Activated T-helper 1 cell treated with Interleukin-2 at 50 U/mL for 16 hours (primary cell): ENCODE measurements at places on chromosomes 3 and 15.
A peak's percentile ranks its signal among the peaks of the same experiment; 100 is the strongest.

- DNase-seq = no peak
Measured at GRCh38 chr3:13494463-13495350, 14.6 kb downstream of the HDAC11 start.

DNA sequence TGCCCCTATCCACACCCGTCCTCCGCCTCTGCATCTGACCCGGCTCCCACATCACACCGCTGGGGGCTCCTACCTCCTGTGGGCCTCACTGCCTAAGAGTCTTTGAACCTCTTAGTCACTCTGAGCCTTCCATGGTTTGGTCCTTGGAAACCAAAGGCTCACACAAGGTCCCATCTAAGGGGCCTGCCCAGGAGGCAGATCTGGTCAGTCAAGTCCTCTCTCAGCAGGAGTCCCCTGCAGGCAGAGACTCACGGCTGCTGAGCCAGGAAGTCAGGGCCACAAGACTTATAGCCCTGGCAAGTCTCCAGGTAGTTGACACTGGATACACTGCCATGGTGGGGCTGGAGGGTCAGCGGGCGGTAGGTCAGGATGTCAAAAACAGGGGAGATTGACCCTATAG, 31.2 kb upstream of the ALDH1L1 start:
- DNase-seq = no peak

GRCh38 chr15:60673918-60674558, 195.1 kb upstream of the ICE2 start:
- no peak for DNase-seq

DNA sequence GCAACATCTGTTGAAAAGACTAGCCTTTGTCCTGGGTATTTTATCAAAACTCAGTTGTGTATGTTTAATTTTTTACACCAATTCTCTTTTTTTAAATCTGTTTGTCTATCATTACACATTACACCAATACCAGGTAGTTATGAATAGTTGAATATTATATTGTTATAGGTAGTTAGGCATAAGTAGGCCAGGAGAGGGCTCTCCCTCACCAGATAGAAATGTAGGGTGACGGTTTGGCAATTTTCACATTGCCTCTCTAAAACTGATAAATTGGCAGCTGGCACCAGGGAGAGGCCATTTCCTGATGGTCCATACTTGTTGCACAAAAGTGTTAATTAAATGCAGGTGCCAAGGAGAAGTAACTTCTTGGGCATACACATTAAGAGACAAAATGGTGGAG, 483.1 kb upstream of the EPHA6 start:
- no peak for DNase-seq

GRCh38 chr3:126782536-126782935, 78.5 kb downstream of the CHCHD6 start:
- no peak for DNase-seq

GRCh38 chr3:188432802-188433520, 279.0 kb downstream of the LPP start:
- no peak for DNase-seq

DNA sequence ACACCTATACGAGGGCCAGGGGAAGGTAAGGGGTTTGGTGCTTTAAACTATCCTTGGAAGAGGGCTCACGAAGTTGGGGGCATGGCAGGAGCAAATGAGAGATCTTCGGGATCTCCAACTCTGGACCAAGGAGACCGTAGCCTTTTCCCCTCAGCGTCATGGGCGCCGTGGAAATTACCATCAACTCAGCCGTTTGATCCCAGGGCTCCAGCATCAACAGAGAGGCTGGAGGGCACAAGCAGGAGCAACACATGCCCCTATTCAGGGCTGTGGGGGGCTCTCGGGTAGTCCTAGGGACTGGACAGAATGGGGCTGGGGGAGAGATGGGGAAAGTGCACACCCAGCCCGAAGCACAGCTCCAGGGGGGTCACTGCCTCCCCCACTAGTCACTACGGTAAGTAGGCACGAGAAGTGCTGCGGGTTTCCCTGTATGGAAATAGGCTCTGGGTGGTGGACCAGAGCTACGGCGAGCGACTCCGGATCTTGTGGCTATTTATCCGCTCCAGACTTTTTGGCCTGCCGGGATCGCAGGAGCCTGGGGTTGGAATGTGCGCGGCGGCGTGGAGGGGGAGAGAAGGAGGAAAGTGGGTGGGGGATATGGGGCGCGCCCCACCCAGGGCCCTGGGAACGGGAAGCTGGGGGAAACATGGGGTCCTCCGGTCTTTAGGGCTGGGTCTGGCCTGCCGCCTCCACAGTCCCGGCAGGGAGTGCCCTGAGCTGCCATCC, 539 bp upstream of the LAMB2 start:
- DNase-seq = no peak

- no peak for DNase-seq
Measured at GRCh38 chr3:10465161-10465560, 40.2 kb downstream of the ATP2B2 start.

GRCh38 chr15:31155151-31155550, 53.6 kb upstream of the TRPM1 start:
- no peak for DNase-seq

GRCh38 chr3:18308096-18308650, 117.0 kb downstream of the SATB1 start:
- DNase-seq = no peak

DNA sequence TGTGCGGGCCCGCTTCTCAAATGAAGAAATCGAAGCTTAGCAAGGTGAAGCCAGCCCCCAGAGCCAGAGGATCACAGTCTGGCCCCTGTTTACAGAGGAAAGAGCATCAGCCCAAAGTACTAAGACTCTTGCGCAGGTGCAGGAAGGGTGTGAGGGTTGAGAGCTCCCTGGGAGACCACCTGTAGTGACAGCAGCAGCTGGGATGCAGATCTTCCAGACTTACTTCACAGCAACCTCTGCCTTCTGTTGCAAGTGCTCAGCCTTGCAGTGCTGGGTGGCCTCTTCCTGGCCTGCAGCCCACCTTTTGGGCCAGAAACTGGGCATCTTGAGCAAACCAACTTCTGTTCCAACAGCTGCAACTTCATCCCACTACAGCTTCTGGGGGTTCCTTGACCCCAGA, 19.7 kb downstream of the SPATA12 start:
- DNase-seq = no peak

DNA sequence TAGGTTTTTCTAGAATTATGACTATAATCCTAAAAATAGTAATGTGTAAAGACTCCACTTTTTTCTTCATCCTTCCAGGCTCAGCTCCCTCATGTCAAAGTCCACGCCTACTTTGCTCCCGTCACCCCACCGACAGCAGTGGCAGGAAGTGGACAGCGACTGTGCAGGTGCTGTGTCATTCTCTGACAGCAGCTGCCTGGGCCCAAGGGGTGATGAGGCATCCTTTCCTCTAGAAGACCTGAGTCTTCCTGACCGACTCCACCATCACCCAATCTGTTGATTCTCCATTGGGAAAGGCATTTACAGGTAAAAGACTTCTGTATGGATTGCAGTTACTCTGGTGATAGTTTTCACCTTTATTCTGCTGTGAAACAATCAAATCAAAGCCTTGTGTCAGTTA, 54.8 kb downstream of the UBP1 start:
- DNase-seq = no peak

- no peak for DNase-seq
Measured at GRCh38 chr3:148873977-148874376, 8.9 kb downstream of the CPA3 start.

- no peak for DNase-seq
Measured at GRCh38 chr3:172021164-172021563, 18.2 kb upstream of the FNDC3B start.

GRCh38 chr15:51226576-51227210, 111.7 kb downstream of the CYP19A1 start:
- DNase-seq = no peak

DNA sequence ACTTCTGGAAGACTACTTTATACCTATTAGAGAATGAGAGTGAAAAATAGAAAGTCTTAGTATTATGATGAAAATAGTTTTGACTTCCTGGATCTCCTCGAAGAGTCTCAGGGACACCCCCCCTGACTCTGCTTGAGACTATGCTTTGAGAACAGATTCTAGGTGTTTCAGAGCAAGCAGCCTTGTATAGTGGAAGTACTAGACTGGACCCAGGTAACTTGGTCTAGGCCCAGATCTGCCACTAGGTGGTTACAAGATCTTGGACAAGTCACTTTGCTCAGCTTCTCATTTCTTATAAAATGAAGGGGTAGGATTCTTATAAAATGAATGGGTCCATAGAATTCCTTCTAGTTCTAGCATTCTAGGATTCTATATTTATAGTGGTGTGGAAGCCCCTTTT, 9.1 kb downstream of the ABHD5 start:
- DNase-seq = no peak

- no peak for DNase-seq
Measured at GRCh38 chr3:174398761-174399160, 460.4 kb upstream of the NAALADL2 start.

- no peak for DNase-seq
Measured at GRCh38 chr15:30979457-30979856, 12.0 kb downstream of the MTMR10 start.

DNA sequence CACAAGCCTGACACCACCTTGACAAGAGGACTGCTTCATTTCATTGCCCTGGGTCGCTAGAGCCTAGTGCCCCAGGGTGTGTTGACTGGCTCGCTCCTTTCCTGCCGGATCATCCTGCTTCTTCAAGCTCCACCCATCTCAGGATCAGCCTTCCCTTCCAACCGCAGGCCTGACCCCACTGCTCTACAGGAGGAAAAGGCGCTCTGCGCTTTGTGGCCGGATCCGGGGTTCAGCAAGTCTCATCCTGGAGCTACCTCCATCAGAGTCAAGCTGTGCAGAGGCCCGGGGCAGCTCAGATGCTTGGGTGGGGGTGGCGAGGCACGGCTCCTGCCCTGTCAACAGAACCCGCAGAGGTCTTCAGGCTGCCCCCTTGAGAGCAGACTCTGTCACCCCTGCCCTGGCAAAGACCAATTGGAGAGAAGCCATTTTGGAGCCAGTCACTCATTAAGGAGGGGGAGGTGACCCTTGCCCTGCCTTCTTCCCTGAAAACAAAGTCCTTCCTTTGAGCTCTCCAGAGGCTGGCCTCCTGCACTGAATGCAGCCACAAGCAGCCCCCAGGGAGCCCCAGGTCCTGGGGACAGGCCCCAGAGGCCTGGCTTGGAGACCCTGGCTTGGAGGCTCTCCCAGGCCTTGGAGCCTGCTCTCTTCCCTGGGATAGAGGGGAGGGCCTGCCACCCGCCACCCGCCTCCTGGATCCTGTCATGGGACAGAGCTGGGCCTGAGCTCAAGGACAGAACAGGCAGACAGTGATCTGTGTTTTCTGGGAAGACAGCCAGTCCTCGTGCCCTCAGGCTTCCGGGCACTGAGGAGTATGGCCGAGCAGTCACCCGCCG, 80.3 kb downstream of the CPN2 start:
- no peak for DNase-seq

DNA sequence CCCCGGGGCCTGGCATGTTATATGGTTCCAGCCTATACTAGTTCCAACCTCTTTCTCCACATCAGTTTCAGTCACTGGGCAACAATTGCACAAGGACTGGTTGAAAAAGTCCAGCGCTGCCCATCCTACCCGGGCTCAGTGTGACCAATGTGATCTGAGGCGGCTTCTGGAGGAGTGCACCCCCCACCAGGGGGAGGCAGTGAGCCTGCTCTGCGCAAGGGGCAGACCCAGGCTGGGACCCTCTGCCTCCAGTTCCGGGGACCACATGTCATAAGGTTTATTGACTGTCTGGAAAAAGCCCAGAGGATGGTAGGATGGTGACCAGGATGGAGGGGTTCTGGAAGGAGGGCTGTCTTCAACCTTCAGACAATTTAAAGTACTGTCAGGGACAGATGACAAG, 25.6 kb upstream of the NR2E3 start:
- no peak for DNase-seq

DNA sequence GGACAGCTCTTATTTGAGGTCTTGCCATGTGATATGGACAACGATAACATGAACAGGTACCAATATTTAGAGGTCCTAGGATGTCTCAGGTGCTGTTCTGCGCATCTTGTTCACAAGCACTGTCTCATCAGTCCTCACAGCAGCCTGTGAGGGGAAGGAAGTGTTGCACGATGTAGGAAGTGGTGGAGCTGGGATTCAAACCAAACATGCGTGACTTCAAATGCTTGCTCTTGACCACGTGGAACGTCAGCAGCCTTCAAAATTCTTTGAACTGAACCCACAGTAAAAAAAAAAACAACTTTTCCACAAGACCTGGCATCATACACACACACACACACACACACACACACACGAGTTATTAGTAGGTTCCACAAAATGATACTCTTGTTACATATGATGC, 153.4 kb upstream of the SMAD3 start:
- DNase-seq = peak; percentile 24

DNA sequence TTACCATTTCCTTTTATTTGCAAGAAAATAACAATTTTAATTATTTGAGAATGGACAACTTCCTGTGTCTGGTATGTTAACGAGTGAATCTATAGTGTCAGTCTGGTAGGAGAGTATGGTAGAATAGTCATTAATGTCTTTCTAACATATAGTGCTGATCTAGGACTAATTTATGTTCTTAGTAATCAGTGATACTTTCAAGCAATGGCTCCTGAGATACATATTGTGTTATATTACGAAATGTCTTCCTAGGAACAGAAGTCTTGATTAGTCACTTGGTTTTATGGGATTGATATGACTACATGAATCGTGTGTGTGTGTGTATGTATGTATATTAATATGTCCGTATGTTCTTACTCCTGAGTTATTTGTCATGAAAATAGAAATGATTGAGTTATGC, 66.6 kb upstream of the PAQR5 start:
- DNase-seq = no peak

DNA sequence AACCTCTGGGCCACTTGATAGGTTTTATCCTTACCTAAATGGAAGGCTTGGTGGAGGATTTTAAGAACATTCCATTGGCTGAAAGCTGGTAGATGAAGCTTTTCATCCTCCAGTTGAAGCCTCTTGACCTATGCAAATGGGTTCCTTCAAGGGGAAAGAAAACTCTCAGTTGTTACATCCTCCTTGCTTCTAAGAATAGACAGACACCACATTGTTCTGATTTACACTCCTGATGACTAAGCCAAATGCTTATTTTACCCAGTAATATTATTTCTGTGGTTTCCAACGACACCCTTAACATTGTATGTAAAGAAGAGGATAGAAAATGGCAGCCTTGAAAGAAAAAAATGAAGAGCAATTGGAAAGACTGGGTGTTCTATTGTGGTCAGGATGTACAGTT, 480.5 kb downstream of the OTOL1 start:
- no peak for DNase-seq

DNA sequence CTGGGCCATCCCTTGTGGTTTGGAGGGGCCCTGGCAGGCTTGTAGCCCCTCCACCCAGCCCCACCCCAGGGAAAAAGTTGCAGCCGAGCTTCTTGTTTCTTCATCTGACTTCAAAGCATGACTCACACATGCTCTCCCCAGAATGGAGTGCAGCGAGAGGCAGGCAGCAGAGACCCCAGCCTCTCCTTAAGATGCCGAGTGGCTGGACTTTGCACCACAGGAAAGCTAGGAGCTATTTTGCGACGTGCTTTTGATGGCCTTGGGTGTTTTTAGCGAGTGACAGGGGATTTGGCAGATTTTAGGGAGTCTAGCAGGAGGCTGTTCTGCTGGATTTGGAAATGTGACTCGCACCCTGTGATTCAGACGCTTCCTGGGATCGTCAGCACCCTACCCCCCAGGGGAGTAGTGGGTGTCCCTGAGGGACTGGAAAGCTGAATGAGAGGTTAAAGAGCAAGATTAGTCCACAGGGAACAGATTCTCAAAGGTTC, 14.2 kb downstream of the BAHD1 start:
- no peak for DNase-seq
